Activated CD4-positive, alpha-beta T cell treated with anti-CD3 and anti-CD28 coated beads, Interleukin-2, amount 50 U/mL, for 1 hour (primary cell): ENCODE measurements at places on chromosomes 13 and 19.

GRCh38 chr19:29804493-29804892 lies 7.3 kb upstream of the CCNE1 start:
- DNase-seq, result no peak

DNA sequence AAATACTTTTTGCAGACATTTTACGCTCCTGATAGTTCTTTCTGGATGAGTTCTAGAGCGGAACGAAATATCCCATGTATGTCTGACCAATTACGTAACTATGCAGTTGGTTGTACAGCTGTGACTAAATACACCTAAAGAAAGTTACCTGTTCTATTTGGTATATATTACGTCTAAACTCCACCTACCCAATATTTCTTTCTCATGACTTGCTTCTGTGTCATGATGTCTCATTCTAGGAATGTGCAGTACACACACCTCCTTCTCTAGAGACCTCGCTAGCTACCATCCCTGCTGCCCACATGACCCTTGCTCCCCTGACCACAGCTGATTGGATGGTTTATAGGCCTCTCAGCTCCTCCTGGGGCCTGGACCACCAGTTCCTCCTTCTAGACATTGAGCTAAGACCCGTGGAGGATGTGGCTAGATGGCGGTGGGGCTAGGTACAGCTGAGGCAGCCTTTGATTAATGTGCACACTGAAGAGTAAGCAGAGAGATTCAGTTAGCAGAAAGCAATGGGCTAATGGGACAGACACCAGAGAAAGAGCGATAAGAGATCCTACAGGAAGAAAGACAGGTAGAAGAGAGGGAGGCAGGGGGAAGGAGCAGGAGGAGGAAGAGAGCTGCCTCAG lies 422.1 kb downstream of the COG6 start:
- DNase-seq, result no peak

GRCh38 chr13:26623125-26623524 lies 65.6 kb downstream of the WASF3 start:
- DNase-seq, result no peak

DNA sequence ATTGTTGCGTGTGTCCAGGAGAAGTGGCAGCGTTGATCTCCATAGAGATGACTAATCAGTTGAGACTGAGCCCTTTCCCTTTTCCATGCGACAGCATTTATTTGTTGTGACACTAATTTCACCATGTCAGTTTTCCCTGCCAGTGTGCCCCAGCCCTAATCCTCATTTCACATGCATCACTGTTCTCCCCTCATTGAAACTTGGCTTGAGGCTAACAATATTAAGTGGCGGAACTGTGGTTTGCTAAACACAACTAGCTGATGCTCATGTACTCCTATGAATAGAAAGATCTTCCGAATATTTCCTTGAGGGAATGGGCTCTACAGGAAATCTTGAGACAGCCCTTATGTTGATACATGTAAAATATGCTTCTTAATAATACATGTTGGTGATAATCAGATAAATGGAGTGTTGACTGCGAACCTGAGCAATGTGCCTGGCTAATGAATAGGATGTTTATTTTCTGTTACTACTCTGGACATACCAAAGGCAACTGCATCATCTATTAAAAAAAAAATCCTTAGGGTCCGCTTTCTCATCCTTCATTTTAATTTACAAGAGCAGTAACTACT lies 258.6 kb downstream of the ATP8A2 start:
- no peak for DNase-seq

DNA sequence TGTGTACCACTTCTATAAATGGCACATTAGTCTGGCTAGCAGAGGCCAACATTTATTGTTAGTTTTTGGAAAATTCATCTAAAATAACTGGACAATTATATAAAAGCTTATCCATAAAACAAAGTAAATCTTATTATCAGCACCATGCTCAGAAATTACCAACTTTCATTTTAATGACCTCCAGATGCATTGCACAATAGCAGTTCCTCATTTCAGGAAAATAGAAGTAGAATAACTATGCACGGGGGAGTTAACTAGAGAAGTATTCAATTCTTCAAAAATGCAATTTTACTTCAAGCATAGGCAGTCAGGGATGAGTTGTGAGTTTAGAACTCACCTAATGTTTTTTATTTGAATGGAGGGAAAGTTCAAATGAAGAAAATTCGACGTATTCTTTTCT lies 1023.5 kb downstream of the PCDH17 start:
- no peak for DNase-seq

DNA sequence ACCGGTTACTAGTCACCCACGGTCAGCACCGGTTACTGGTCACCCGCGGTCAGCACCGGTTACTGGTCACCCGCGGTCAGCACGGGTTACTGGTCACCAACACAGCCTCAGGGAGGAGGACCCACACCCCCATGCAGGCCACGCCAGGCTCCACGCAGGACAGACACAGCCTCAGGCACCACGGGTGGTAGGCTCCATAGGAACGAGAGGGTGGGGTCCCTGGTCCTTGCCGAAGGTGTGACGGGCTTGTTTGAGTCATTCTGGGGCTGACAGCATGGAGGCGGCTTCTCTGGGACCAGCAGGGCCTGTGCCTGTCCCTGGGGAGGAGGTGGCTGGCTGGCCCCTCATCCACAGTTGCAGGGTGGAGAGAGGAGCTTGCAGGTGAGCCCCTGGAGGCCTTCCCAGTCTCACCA lies 122.8 kb upstream of the SOX1 start:
- DNase-seq, result no peak

- DNase-seq, result no peak
Observed at GRCh38 chr19:8642561-8642960, 12.1 kb downstream of the NFILZ start.

GRCh38 chr13:75195495-75196146 lies 286.3 kb downstream of the TBC1D4 start:
- no peak for DNase-seq

- DNase-seq, result no peak
Observed at GRCh38 chr19:48613024-48613851, 1.6 kb downstream of the FAM83E start.

- no peak for DNase-seq
Observed at GRCh38 chr13:24906268-24906667, 142.3 kb downstream of the RNF17 start.

GRCh38 chr19:55354698-55355212 lies at the start of gene COX6B2:
Gene COX6B2, minus strand, starts transcription at chr19:55354719. Its CDS starts 198 bp downstream, at chr19:55354521.
- DNase-seq, result no peak

DNA sequence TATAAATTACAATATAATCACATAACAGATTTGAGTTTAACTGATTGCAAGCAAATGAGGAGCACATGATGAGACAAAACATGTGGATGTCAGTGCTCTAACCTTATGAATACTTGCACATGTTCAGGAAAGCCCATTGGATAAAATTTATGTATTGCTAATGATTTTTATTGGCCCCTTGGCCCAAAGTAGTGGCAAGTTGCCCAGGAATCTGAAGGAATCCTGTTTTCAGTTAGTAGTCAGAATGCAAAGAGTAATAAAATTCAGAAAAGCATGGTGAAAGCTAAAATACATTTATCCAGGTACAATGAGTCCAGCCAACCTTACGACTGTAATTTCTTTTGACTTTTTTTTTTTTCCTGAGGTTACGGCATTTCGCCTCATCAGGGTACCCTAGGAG lies 1539.4 kb downstream of the EFNB2 start:
- no peak for DNase-seq

GRCh38 chr13:79314652-79315051 lies 91.4 kb downstream of the RBM26 start:
- no peak for DNase-seq

DNA sequence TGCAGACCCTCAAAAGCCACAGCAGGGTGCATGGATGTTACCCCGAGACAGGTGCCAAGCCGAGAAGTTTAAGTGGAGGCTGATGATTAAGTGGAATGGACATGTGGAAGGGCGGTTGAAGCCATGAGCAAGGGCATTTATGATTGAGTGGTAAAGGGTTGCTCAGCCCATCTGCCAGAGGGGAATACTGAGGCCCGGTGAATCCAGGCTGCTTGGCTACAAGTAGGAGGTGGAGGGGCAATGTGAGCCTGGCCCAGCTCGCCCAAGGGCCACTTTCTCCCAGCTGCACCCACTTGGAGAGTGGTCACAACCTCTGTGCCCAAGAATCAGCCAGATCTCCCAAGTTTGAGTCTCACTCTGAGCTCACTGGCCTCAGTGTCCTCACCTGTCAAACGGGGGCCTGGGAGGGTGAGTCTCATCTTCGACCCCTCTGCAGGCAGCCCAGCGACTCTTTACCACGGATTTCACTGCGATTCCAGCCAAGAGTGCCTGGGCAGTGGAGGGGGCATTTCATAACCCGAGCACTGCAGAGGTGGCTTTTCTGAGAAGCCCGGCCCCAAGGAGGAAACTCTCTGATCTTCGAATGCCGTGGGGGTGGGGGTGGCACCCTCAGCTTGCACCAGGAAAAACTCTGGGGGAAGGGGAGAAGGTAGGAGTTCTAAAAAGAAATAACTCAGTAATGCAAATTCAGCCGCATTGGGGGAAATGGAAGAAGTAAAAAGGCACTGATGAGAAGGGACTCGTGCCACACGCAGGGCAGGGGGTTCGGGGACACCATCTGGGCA lies 62.9 kb upstream of the KLF2 start:
- DNase-seq, result no peak

- no peak for DNase-seq
Observed at GRCh38 chr13:77767413-77767812, 69.9 kb downstream of the SLAIN1 start.

DNA sequence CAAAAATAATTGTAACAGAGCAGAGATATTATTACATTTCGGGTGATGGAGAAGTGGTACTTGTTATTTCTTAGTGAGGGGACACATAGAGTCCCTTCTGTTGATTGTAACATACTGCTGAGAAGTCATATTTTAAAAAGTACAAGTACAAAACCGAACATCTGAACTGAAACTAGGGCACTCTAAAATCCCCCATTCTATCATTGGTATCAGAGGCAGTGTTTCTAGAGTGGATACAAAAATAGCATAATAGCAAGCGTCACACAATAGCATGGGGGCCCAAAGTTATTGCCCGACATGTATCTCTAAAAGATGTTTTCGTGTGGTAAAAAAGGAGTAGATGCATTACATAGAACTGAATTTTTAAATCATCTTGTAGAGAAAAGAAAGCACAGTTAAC lies 502.1 kb upstream of the SLC10A2 start:
- DNase-seq, result no peak

DNA sequence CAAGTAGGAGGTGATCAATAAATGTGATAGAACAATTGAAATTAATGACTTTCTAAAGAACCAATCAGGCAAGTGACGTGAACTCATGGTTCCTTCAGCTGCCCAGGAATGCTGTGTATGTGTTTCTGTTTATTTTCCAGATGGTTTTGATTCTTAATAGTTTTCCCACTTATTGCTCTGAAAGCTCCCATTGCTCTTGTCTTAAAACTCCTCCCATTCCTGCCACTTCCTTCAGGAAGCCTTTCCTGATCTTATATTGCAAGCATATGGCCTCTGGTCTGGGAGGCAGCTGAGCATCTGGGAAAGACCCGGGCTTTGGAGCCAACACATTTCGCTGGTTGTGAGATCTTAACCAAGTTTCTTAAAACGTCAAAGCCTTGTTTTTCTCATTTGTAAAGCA lies 17.1 kb upstream of the LATS2 start:
- no peak for DNase-seq

DNA sequence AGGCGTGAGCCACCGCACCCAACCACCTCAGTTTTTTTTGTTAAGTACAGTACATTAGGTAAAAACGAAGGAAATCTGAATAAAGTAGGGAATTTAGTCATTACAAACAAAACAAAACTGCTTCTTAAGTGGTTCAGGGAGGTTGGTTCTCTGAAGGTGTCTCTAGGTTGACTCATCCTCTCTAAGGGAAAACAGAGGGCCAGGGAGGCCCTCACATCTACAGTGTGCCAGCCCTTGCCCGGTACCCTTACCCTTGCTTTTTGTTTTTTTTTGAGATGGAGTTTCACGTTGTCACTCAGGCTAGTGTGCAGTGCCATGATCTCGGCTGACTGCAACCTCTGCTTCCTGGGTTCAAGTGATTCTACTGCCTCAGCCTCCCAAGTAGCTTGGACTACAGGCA lies 17.2 kb upstream of the JUND start:
- no peak for DNase-seq

- DNase-seq, result no peak
Observed at GRCh38 chr13:27138457-27139093, 33.0 kb downstream of the USP12 start.
